Ascending aorta (tissue), 2 donors: ENCODE measurements at places on chromosomes 4 and X.

- H3K4me3 ChIP-seq, result no peak overlapping the region
- no peaks in the 10 kb centered on the region for H3K36me3 ChIP-seq
- H3K27ac ChIP-seq, result no peak overlapping the region
- H3K27me3 ChIP-seq, result no peaks in the 10 kb centered on the region
- H3K4me1 ChIP-seq, result no peaks in the 10 kb centered on the region
Observed at GRCh38 chrX:11261260-11261659, 32.0 kb upstream of the AMELX start.

DNA sequence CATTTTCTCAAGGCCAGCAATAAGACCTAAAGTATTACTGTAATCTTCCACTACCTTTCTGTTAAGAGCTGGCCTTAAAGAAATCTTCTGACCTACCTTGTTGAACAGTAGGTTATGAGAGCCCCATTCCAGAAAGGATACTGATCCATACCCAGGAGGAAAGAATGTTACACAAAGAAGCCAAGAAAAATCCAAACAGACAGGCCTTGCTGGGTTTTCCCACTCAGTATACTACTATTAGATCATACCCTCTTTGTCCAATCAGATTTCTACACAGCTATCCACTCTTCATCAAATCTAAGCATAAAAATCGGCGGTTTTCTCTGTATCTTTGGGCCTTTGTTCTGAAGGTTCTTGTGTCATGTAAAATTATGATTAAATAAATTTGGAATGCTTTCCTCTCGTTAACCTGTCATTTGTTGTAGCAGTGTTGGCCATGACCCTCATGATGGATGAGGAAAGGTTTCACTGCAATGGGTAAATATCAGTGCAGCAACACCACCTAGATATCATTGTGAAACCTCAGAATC, 292.3 kb downstream of the ANKRD50 start:
- no peak for DNase-seq
- no peak overlapping the region for H3K4me3 ChIP-seq
- H3K4me1 ChIP-seq, result no peaks in the 10 kb centered on the region
- H3K27ac ChIP-seq, result no peak overlapping the region
- no peaks in the 10 kb centered on the region for H3K27me3 ChIP-seq

DNA sequence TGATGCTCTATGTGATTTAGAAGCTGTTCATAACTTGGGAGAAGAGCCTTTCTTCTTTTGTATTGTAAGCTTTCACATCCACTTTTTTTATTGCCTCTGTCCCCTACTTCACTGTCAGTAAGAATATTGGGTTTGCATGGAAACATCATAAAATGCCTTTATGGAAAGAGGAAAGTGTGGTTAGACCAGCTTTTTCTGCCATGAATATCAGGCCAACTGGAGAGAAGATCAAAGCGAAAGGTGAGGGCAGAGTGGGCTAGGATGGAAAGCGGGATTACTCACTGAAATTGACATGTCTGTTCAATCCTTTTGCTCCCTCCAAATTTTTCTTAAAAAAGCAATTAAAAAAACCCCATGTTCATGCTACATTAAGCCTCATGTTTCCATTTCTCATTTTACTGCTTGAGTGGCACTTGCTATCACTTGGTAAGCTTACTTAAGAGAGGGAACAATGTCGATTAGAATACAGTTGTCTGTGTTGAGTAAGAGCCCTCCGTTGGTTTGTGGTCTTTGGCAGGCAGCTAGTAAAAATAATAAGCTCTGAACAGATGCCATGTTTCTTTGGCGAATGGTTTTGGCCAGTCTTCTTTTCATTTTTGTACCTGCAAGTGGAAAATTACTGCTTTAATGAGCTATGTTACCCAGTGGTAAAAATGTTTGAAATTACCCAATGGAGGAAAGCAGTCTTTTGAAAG, 35.9 kb downstream of the SUPT20HL1 start:
- no peak for DNase-seq
- H3K27me3 ChIP-seq, result no peaks in the 10 kb centered on the region
- H3K4me1 ChIP-seq, result no peaks in the 10 kb centered on the region
- peak overlapping the region; percentile 79 for H3K27ac ChIP-seq
- peak overlapping the region; percentile 0 for H3K4me3 ChIP-seq

DNA sequence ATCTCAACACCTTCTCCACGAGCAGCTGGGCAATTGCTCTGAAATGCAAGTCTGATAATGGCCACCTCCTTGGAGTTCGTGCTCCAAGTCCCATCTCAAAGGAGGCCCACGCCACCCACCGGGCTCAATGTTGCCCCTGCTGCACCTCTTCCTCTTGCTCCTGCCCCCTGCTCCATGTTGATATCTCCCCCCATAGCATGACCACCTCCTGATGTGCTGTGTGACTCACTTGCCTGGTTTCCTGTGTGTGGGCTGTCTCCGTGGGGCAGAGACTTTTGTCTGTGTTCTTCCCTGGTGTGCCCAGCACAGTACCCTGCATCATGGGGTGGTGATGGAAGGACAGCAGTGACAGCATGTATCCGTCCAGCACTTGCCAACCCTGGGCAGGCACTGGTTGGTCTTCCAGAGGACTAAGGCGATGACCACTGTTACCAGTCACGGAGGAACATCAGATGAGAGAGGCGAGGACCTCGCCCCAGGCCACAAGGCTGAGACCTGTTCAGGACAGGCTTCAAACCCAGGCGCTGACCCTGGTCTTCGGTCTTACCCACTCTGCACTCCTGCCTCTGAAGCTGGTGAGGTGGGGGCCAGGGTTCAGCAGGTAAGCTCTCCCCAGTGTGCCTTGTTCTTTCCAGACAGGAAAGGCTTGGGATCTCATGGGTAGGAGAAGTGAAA, 104.6 kb upstream of the LRPAP1 start:
- no peaks in the 10 kb centered on the region for H3K27me3 ChIP-seq
- no peaks in the 10 kb centered on the region for H3K4me1 ChIP-seq
- no peaks in the 10 kb centered on the region for H3K36me3 ChIP-seq
- H3K27ac ChIP-seq, result no peak overlapping the region
- H3K4me3 ChIP-seq, result no peak overlapping the region

GRCh38 chr4:110009550-110009949, 96.9 kb downstream of the EGF start:
- H3K4me1 ChIP-seq, result no peaks in the 10 kb centered on the region
- no peaks in the 10 kb centered on the region for H3K27me3 ChIP-seq
- no peak for DNase-seq
- no peak overlapping the region for H3K4me3 ChIP-seq
- no peak overlapping the region for H3K27ac ChIP-seq

GRCh38 chr4:116724249-116724648, 361.1 kb downstream of the TRAM1L1 start:
- H3K27ac ChIP-seq, result no peak overlapping the region
- no peak for DNase-seq
- H3K4me1 ChIP-seq, result no peaks in the 10 kb centered on the region
- H3K4me3 ChIP-seq, result no peak overlapping the region
- H3K36me3 ChIP-seq, result no peaks in the 10 kb centered on the region

- DNase-seq, result no peak
- H3K4me3 ChIP-seq, result no peak overlapping the region
- H3K4me1 ChIP-seq, result no peaks in the 10 kb centered on the region
Observed at GRCh38 chr4:22071749-22072148, 123.2 kb upstream of the KCNIP4 start.

DNA sequence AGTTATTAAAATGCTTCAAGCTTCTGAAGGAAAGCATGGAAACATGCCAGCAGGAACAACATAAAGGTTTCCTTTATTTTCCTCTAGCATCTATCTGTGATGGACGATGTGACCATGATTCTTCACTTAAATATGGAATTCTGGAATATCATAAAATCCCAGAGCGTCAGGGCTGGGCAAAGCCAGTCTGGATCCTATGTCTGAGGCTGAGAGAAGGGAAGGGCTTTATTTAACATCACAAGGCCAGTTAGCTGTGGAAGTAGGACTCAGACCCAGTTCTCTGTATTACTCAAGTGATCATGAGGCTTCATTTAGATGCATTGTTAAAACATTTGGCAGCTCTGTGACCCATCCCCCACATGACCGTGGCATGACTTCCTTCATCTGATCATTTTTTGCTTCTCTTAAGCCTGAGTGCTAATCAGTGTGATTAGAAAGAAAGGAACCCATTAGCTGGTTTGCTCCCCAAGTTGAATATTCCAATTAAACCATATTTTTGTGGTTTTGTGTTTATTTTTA, 40.9 kb upstream of the EOLA2 start:
- no peak for DNase-seq
- no peaks in the 10 kb centered on the region for H3K36me3 ChIP-seq
- no peaks in the 10 kb centered on the region for H3K27me3 ChIP-seq
- H3K27ac ChIP-seq, result no peak overlapping the region

DNA sequence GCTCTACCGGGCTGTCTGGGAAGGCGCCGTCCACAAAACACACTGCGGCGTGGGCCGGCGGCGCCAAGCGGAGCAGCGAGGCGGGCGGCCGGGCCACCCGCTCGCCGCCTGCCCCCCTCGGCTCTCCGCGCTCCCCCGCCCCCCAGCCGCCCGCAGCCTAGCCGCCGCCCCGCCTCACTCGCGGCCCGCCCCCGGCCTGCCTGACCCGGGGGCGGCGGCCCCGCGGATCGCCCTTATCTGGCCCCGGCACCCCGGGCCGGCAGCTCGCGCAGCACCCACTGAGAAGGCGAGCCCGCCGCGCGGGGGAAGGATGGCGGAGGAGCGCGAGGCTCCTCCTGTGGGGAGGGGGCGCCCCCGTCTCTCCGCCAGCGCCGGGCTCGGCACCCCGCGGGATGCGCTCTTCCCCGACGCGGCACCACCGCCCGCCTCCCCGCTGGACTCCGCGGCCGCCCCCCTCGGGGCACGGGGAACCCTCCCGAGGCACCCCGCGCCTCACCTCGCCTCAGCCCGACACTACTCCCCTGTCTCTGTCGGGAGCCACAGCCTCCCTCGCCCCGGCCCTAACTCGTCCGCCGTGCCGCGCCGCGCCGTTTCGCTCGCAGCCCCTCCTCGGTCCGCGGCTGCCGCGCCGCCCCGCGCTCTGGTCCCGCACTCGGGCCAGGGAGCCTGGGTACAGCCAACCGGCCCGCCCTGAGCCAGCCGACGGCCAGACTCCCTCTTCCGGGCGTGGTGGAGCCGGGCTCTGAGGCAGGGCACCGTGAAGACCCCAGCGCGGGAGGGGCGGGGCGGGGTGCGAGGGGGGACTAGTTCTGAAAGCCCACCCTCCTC, 566 bp downstream of the ATP11C start:
- peak; percentile 72 for DNase-seq
- peak overlapping the region; percentile 82 for H3K4me3 ChIP-seq
- H3K4me1 ChIP-seq, result no peaks in the 10 kb centered on the region
- no peaks in the 10 kb centered on the region for H3K27me3 ChIP-seq

- DNase-seq, result peak; percentile 82
- H3K27ac ChIP-seq, result peak overlapping the region; percentile 80
- H3K36me3 ChIP-seq, result no peaks in the 10 kb centered on the region
- H3K27me3 ChIP-seq, result no peaks in the 10 kb centered on the region
Observed at GRCh38 chr4:185559915-185560281, 24.6 kb upstream of the PDLIM3 start.

- no peak overlapping the region for H3K27ac ChIP-seq
- no peak for DNase-seq
- H3K36me3 ChIP-seq, result no peaks in the 10 kb centered on the region
- no peaks in the 10 kb centered on the region for H3K4me1 ChIP-seq
- H3K4me3 ChIP-seq, result no peak overlapping the region
- H3K27me3 ChIP-seq, result no peaks in the 10 kb centered on the region
Observed at GRCh38 chr4:133600008-133600407, 450.9 kb downstream of the PCDH10 start.

DNA sequence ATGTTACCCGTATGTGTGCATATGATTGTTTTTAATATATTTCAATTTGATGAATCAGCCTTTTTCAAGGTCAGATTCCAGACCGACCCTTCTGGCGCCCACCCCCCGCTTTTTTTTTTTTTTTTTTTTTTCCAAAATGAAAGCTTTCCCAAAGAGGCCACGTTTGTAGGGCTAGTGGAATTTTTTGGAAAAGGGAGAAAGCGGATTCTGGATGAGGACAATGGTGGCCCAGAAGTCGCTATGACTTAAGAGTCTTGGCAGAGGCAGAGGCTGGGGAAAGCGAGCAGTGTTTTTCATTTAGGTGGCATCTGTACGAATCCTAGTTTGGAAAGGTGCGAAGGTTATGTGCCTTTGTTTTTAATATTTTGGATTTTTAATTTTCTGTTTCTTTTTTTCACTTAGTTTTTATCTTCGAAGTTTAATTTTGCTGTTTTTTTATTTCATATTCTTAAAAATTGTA, 14.6 kb downstream of the NDUFB11 start:
- no peaks in the 10 kb centered on the region for H3K27me3 ChIP-seq
- H3K36me3 ChIP-seq, result no peaks in the 10 kb centered on the region
- no peaks in the 10 kb centered on the region for H3K4me1 ChIP-seq
- H3K27ac ChIP-seq, result peak overlapping the region; percentile 55
- DNase-seq, result no peak

DNA sequence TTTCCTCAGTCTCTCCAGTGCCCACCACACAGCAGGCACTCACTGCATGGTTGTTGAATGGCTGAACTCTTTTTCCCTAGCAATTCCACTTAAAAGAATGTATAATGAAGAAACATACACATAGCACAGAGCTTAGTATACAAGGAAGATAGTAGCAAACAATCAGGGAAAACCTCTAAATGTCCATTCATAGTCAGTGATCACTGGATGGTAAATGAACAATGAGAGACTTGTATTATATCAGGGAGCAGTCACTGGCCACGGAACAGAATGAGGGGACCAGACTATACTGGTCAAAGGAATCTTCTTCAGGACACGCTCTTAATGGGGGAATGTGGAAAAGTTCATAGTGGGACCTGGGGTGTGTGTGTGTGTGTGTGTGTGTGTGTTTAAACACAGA, 43.6 kb upstream of the FAM156A start:
- no peak for DNase-seq
- no peaks in the 10 kb centered on the region for H3K27me3 ChIP-seq
- H3K36me3 ChIP-seq, result no peaks in the 10 kb centered on the region

GRCh38 chr4:136748165-136748564, 784.1 kb downstream of the PCDH18 start:
- no peaks in the 10 kb centered on the region for H3K4me1 ChIP-seq
- H3K27ac ChIP-seq, result no peak overlapping the region
- no peaks in the 10 kb centered on the region for H3K36me3 ChIP-seq

DNA sequence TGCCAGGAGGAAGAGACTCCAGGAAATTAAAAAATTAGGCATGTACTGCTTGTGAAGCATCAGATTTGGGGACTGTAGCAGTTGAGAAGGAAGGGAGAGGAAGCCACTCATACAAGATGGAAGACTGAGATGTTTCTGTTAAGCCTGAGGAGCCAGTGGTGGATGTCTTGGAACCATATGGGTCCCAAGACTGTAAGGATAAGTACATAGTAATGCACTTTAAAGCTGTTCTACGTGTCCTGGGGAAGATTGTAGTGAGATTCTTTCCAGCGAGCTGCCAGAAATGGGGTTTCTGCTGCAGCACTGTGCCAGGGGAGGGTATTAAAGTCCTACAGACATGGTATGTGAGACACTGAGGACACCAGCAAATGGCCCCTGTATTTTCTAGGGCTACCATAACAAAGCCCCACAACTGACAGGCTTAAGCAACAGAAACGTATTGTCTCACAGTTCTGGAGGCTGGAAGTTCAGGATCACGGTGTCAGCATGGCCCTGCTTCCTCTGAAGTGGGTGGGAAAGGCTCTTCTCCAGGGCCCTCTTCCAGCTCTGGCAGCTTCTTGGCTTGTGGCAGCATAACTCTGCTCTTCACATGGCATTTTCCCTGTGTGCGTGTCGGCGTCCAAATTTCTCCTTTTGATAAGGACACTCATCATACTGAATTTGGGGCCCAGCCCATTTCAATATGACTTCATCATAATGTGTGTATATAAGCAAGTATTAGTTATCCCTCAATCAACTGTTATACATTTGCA, 304.4 kb downstream of the EVC2 start:
- no peak overlapping the region for H3K27ac ChIP-seq
- H3K4me1 ChIP-seq, result no peaks in the 10 kb centered on the region
- DNase-seq, result no peak
- H3K4me3 ChIP-seq, result no peak overlapping the region
- no peaks in the 10 kb centered on the region for H3K27me3 ChIP-seq
